CD4-positive, alpha-beta T cell treated with Interleukin-1 beta for 1 hour (primary cell): ENCODE measurements at places on chromosomes 4 and X.

DNA sequence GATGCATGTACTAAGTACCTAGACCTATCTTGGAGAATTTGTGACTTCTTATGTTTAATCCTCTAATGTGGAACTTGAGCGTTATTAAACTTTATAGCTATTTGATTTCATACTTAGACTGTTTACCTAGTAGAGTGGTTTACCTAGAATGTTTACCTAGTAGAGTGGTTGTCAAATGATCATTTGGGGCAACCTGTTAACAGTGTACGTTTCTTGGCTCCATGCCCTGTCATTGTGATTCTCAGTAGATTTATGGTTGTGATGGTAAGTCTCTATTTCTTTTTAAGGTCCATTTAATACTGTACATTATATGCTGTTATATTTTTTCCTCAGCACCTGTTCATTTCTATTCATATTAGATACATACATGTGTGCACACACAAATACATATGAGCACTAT lies 233.0 kb upstream of the MAD2L1 start:
- no peak for DNase-seq

GRCh38 chr4:124777007-124777406 lies 64.5 kb upstream of the ANKRD50 start:
- DNase-seq = no peak

GRCh38 chr4:146191766-146192458 lies 16.4 kb downstream of the LSM6 start:
- no peak for DNase-seq

- no peak for DNase-seq
Measured at GRCh38 chr4:184808713-184809050, 17.1 kb downstream of the ACSL1 start.

- DNase-seq = no peak
Measured at GRCh38 chr4:76198411-76199237, 15.0 kb downstream of the SCARB2 start.

DNA sequence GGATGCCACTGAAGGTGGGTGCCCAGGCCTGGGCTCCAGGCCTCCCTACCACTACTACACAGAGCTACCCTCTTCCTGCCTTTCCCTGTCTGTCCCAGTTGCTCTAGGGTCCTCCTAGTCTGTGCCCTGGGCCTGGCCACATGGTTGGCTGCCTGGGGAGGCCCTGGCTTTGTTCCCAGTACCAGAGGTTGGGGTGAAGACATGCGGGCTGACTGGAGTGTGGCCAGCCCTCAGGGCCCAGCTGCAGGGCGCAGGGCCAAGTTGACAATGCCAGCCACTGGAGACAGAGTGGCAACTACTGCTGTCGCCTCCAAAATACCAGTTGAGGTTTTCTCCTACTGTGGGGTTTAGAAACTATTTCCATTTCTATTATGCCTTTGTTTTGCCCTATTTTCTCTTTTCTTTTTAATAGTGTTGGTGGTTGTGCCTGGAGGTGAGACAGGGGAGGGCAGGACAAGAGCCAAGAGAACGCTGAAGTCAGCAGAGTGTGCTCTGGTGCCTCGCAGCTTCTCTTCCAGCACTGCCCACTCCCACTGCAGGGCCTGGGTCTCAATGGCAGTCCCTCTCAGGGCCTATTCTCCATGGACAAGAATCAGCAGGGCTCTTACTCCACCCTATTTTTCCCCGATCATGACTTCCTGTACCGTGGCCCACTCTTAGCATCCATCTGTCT lies 32.2 kb upstream of the XPNPEP2 start:
- no peak for DNase-seq

GRCh38 chrX:8048466-8048865 lies 121.3 kb upstream of the PNPLA4 start:
- no peak for DNase-seq

- no peak for DNase-seq
Measured at GRCh38 chrX:34238896-34239295, 106.8 kb upstream of the FAM47A start.

- peak; percentile 71 for DNase-seq
Measured at GRCh38 chrX:123833387-123833786, 26.5 kb upstream of the XIAP start.

DNA sequence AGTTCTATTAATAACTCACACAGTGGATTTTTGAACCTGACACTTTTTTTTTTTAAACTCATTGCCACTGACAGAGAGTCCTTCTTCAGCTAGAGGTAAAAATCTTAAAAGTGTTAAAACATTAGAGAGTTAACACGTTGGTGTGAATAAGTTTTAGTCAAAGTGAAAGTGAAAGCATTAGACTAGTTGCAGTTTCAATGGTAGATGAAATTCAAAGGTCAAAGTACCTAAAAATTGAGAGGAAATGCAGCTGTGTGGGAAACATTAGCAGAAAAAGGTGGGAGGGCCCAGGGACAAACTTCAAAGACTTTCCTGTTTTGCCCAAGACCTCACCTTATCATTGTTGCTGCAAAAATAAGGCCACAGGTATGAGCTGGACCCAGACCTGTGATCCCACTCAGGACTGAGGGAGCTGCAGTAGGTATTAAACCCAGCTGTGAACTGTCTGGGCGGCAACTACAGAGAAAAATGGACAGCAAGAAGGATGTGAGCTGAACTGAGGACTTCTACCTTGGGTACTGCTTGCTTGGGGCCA lies 17.6 kb upstream of the GABRA4 start:
- peak; percentile 39 for DNase-seq

DNA sequence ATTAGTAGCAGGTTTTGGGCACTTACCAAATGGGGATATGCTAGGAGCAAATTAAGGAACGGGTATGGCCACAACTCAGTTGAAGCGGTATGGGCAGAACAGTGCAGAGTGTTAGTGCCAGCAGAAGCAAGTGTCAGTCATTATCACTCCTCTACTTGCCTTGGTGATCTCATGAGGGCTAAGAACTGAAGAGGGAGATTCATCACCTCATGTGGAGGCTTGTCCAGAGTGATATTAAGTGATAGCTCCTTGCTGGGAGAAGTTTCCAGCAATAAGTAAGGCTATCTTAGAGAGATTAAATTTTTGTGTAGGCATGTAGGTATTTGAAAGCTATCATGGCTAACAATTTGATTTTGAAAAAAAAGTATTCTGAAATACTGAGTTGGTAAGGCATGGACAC lies 615.4 kb upstream of the SMIM31 start:
- no peak for DNase-seq

DNA sequence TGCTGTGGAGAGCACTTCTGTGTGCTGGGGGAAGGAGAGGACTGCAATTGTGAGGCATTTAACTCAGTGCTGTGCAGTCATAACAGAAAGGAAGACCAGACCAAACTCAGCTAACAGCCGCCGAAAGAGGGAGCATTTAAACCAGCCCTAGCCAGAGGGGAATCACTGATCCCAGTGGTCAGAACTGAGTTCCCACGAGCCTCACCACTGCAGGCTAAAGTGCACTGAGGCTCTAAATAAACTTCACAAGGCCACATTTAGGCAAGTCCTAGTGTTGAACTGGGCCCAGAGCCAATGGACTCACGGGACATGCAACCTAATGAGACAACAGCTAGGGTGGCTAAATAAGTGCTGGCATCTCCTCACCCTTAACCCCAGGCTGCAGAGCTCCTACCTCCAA lies 20.4 kb downstream of the IQCM start:
- no peak for DNase-seq

GRCh38 chr4:155759372-155760252 lies 791 bp downstream of the GUCY1B1 start:
- no peak for DNase-seq

DNA sequence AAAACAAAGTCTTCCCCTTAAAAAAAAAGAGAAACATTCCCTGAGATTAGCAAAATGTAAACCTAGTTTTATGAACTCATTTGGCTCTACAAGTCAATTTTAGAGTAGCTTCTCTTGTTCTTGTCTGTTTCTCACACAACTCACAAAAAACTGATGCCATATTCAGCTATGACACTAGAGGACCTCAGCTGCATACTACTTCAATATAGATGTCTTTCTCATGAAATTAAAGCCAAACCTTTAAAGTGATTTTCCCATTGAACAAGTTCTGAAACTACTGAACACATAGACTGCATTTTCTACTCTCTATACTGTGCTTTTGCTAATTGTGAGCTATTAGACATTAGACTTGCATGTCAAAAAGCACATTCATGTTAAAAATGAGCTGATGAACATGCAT lies 49.8 kb downstream of the TBCK start:
- DNase-seq = peak; percentile 7

DNA sequence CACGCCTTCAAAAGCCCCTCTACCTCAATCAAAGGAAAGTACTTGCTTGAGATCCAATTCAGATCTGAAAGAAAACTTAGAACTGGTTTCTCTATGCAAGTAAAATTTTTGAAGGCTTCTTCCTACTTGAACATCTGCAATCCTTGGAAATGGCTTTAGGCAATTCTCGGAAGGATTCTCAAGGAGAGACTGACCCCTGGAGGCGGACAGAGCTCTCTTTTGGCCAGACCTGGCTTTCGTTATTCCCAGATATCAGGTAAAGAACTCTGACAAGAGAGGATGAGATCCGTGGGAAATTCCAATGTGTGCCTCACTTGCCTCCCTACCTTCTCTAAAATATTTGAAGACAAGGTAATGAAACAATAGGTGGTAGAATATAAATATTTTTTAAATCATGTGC lies 670.3 kb upstream of the FAM241A start:
- DNase-seq = no peak

- DNase-seq = no peak
Measured at GRCh38 chrX:115571712-115572111, 10.7 kb downstream of the PLS3 start.

DNA sequence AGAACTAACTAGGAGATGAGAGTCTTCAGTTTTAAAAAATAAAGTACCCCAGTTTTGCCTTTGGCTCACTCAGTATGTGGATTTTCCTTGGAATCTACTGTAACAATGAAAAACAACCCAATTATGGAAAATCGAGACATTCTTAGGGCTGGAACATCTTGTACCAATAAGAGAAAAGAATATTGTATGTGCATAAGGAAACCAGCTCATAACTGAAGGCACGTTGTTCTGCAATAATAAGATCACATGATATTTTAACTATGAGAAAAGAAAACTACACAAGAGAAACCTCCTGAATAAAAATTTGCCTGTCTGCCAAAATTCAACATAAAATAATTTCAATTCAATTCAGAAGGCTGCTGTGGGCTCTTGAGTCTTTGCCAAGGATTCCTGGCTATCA lies 261.8 kb upstream of the EDNRA start:
- no peak for DNase-seq

DNA sequence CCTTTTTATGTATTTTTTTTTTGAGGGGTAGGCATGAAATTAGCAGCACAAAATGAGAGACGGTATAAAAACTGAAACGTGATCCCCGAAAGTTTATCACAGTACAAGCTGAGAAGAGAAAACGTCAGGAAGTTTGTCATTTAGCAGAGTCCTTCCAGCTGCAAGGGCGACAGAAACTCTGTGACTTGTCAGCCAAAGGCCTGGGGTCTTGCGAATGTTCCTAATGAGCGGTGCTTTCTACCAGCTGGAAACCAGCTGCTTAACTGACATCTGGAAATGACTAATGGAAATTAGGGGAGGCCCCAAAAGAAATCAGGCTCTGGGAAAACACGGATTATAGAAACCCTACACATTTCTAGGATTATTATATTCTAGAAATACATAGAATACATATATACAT lies 66.5 kb downstream of the CHRNA9 start:
- no peak for DNase-seq
